ENCODE measurements at places on chromosomes 7 and 10.

DNA sequence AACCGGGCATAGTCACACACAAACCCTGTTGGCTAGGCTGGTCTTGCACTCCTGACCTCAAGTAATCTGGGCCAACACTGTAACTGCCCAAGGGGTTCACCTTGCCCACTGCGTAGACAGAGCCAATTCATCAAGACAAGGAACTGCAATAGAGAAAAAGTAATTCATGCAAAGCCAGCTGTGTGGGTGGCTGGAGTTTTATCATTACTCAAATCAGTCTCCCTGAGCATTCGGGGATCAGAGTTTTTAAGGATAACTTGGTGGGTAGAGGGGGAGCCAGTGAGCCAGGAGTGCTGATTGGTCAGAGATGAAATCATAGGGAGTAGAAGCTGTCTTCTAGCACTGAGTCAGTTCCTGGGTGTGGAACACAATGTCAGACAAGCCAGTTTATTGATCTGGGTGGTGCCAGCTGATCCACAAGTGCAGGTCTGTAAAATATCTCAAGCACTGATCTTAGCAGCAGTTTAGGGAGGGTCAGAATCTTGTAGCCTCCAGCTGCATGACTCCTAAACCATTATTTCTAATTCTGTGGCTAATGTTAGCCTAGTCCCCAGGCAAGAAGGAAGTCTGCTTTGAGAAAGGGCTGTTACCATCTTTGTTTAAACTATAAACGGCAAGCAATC is 15.6 kb upstream of the FXYD4 start:
- DNase-seq: no peak

DNA sequence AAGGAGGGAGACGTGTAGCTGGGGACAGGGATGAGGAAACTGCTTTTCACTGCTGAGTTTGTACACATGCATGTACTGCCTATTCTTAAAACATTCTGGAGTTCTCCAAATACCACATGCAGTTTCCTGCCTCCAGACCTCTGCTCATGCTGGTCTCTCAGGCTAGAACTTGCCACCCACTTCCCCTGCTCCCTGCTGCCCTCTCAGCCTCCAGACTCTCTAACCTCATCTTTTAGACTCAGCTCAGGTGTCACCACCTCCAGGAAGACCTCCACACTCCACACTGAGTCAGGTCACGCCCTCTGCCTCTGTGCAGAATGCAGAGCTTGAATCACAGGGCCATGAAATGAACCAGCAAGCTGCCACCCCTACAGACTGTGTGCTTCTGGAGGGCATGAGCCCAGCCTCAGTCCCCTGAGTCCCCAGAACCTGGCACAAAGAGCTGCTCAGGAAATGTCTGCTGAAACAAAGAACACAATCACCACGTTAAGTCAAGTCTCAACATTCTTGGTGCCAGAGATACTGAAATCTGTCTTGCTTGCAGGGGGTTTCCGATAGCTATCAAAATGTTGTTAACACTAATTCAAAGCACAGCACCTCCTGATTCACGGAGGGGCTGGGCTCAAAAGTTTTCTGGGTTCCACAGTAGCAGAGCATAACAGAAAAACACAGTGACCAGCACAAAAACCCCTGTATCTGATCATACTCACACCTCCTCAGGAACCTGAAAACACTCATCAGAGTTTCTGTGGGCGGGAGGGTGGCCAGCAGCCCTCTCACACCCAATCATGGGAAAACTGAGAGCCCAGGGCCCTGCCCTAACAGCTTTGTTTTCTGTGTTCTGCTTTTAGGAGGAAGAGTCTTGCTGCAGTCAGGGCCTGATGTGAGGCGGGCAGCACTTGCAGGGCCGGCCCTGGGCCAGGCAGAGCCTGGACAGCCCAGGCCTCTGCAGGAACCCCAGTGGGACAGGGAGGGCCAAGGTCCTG is 21.1 kb downstream of the FAM53B start:
- no peak for DNase-seq

- no peak for DNase-seq
Measured at GRCh38 chr10:102779680-102780526, 36.2 kb downstream of the WBP1L start.

DNA sequence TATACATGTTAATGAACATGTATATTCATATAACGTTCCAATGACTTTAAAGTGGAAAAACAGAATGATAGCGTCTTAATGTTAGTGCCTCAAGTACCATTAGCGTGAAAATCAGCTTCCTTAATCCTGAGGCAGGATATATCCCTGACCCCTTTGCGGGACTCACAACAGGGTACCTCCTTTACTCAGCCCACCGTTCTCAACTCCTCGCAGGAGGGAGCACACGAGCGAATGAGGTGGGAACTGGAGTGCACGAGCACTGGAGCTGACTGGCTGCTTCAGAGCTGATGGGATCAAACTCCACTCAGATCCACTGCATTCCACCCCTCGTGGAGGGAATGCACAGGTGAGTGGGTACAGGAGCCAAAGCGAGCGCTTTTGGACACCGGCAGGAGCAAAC is 36.1 kb downstream of the AVL9 start:
- no peak for DNase-seq

- no peak for DNase-seq
Measured at GRCh38 chr7:85829176-85829575, 642.3 kb upstream of the SEMA3D start.

Measured in BE2C (cell line).